ENCODE measurements at places on chromosomes 11 and 22.

DNA sequence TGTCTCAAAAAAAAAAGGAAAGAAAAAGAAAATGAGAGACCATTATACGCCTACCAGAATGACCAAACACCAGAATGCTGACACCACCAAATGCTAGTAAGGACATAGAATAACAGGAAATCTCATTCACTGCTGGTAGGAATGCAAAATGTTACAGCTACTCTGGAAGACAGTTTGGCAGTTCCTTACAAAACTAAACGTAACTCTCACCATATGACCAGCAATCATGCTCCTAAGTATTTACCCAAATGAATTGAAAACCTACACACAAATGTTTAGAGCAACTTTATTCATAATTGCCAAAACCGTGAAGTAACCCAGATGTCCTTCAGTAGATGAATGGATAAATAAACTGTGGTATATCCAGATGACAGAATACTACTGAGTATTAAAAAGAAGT is 7.2 kb downstream of the CHKA start:
- DNase-seq = no peak

- no peak for DNase-seq
These were observed 15.1 kb upstream of the MRGPRX2 start for GRCh38 chr11:19075636-19076035.

DNA sequence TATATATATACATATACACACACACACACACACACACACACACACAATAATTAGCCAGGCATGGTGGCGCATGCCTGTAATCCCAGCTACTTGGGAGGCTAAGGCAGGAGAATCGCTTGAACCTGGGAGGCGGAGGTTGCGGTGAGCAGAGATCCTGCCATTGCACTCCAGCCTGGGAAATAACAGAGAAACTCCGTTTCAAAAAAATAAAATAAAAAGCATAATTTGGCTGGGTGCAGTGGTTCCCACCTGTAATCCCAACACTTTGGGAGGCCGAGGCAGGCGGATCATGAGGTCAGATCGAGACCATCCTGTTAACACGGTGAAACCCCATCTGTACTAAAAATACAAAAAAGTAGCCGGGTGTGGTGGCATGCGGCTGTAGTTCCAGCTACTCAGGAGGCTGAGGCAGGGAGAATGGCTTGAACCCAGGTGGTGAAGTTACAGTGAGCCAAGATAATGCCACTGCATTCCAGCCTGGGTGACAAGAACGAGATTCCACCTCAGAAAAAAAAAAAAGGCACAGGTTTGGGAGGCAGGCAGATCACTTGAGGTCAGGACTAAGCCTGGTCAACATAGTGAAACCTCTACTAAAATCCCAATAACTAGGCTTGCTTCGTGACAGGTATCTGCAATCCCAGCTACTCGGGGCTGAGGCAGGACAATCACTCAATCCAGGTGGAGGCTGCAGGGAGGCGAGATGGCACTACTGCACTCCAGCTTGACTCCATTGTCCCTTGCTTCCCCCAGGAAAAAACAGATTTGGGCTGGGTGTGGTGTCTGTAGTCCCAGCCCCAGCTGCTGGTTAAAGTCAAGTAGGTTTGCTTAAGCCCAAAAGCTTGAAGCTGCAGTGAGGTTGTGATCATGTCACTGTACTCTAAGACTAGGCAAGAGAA is 11.8 kb upstream of the WDR74 start:
- no peak for DNase-seq

DNA sequence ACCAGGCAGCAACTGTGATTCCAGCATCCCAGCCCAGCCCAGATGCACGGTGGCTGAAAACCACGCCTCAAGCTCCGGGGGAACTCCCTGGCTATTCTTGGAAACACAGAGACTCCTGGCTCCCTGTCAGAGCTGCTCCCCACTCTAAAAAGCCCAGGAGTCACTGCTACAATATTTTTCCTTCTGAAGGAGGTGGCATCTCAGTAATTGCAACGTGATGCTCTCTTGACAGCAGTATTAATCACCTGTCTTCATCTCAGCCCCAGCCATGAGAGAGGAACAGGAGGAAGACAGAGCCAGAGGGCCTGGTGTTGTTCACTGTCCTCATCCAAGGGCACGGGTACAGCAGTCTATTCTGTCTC is 26.9 kb downstream of the DRD2 start:
- DNase-seq = no peak

DNA sequence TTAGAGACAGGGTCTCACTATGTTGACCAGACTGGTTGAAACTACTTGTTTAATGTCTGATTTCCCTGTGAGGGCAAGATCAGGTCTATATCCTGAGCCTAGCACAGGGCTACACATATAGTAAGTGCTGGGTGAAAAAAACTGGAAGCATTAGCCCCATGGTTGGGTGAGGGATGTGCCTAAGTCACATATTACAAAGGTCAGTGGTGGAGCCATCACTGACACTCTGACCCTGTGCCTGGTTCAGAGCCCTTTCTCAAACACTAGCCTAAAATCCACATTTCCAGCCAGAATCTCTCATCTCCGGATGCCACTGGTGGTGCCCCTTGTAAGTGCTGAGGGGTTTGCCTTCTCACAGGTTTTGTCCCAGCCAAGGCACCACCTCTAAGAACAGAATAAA is 9.0 kb downstream of the TBC1D10A start:
- DNase-seq = no peak

GRCh38 chr11:108592591-108593213 is 866 bp downstream of the EXPH5 start:
- DNase-seq = no peak

DNA sequence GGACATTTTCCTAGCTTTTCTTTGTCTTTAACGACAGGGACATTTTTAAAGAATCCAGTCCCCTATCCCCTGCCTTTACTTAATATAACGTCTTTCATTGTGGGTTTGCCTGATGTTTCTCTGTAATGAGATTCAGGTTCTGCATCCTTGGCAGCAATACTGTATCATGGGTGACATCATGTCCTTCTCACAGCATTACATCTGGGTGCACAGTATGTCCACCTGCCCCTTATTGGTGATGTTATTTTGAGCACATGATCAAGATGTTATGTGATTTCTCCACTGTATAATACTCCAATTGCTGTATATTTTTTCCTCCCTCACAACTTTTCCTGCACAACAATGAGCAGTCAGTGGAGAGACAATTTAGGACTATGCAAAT is 9.7 kb upstream of the STK33 start:
- DNase-seq = no peak

DNA sequence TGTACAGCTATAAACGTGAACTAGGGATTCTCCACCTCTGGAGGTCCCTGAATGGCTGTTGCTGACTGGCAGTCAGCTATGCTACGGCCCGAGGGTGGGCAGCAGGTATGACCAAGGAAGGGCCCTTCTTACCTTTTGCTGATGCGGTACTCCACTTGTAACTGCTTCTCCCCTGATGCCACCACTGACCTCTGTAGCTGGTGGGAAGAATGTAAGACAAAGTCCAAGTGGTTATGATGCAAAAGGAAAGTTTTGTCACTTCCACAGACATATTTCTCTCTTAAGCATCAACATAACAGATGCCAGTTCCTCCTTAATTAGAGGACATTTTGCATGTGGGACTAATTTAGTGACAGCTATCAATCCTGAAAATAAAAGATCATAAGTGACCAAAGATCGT is 32.2 kb downstream of the P4HA3 start:
- no peak for DNase-seq

DNA sequence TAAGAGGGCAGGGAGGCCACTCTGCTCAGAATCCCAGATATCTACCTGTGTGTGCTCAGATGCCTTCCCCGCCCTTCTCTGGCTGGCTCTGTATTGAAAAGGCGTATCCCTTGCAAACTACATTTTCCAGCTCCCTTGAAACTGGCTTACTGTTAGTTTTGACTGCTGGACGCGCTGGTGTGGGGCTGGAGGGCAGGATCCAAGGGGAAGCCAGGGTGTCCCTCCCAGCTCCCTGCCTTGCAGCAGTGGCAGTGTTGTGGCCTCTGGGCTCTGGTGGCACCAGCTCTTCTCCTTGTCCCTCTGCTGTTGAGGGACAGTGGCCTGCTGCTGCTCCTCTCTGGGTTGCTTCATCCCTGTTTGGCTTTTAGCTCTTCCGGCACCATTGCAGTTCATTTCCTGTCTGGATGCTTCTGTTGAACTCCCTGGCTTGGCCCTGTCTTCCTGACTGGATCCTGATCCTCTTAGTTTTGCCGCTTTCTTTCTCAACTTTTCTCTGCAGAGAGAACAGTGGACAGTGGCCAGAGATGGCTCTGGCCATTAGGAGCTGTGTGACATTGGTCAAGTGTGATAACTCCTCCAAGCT is 107.1 kb upstream of the PARVA start:
- no peak for DNase-seq

- DNase-seq = no peak
These were observed 101.4 kb downstream of the SYT9 start for GRCh38 chr11:7353100-7353499.

DNA sequence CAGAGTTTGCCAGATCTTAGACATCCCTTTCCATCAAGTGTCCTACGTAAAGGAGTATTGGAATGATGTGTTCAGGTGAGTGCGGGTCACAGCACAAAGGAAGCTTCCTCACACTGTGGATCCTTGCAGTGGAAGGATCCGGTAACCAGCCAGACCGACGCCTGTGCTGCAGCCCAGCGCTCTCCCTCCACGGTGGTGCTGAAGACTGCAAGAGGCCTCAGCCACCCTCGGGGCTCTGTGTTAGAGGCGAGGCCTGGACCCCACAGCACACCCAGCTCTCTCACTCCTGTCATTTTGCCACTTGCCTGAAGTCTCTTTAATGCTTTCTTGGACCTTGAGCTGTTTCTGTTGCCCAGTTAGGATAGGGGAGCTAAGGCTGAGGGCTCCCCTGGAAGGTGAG is 2.4 kb downstream of the TRMU start:
- no peak for DNase-seq

DNA sequence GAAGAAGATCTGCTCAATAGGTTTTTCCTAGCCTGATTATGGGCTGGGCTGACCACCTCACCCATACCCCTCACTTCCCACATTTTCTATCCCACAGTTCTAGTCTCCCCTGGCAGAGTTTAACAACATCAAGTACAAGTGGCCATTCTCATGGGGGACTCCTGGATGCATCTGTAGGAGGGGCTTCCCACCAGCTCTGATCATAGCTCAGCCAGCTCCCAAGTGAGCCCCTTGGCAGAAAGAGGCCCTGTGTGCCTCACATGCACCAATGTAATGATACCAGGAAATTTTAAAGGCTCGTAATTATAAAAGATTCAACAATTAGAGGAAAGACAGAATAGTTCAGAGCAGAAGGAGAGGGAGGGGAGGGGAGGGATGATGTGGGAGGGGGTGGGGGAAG is 144.2 kb upstream of the SYT13 start:
- DNase-seq = no peak

DNA sequence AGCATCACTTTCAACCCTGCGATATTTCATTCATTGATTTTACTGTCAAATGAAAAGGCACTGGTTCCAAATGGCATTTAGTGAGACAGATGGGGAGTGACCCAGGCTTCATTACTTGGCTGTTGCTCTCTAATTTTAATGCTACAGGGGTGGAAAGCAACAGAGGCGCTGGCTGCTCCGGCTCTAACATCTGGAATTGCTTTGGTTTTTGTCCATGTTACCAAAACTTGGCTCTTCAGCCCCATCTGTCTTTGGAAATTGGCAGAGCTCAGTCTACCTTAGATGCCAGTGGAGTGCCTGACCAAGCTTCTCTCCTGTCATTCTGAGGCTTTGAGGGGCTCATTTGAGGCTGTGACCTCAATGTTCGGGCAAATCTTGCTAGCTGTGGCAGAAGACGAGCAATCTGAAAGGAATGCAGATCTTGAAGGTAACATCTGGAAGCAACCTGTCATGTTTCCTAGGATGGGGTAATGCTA is 409.5 kb upstream of the SYN3 start:
- no peak for DNase-seq

DNA sequence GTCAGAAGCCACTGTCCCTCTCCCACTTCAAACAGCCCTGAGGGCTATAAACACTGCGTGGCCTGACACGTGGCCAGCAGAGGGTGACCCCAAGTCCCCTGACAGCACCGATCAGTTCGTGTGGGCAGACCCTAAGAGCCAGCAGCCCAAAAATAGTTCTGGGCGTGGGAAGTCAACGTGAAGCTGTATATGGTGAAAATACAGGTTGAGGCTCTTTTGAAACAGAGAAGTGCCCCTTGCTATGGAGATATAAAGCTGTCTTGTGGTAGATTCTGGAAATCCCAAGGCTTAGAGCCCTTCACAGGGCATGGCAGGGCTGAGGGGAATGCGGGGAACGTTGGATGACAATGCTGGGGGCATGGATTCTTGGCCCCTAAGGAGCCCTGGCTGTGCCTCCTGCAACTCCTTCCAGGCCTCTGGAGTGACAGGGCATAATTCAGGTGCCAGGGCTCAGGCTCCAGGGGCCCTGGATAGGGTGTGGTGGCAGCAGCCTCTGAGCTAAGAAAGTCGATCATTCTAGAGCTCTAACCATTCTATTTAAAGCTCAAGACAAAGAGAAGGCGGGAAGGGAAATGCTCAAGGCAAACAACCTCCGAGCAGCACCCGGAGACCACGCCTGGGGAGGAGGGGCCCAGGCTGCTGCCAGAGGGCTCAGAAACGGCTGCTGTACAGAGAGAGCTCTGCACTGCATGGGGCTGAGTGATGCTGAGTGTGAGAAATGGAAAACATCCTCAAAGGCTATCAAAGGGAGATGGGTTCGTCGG is 60.4 kb upstream of the CD5 start:
- peak; percentile 63 for DNase-seq

GRCh38 chr11:71535825-71536224 is 2.0 kb upstream of the KRTAP5-8 start:
- no peak for DNase-seq

GRCh38 chr22:36297568-36297967 is 44.6 kb downstream of the APOL1 start:
- DNase-seq = no peak

DNA sequence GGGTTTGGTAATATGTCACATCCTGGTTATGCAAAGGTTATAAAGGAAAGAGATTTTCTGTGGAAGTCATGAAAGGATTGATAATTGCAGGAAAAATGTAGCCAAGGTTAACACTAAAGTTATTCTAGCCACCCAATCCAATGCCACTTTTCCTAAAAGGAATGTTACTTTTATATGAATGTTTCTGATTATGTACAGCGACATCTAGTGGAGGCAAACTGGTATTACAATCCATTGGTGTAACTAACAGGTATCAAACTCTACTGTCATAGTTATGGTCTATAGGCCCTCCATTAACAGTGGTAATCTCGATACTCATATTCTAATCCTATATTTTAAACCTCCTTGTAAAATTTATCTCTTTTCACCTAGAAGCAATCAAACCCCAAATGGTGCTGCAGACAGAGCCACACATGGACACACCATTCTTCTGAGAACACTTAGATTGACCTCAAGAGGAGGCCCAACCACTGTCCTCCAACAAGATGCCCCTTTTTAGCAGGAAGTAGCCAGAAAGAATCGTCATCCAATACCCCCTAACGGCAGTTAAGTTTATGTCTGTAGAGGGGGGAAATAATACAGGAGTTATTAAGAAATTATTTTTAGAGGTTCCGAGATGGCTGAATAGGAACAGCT is 74.9 kb upstream of the RAG2 start:
- no peak for DNase-seq

- DNase-seq = no peak
These were observed 707.9 kb upstream of the ANO5 start for GRCh38 chr11:21485006-21485405.

- peak; percentile 52 for DNase-seq
These were observed 496 bp downstream of the TMEM9B start for GRCh38 chr11:8963569-8964323.
